ENCODE measurements at places on chromosomes 1 and 21.

- no peak for DNase-seq
Measured at GRCh38 chr1:226318471-226318870, 9.5 kb upstream of the LIN9 start.

GRCh38 chr1:101346419-101346818 is 109.6 kb downstream of the S1PR1 start:
- no peak for DNase-seq

GRCh38 chr1:117644696-117645311 is 39.0 kb downstream of the TENT5C start:
- DNase-seq = no peak

GRCh38 chr1:56360021-56360420 is 219.3 kb downstream of the PLPP3 start:
- DNase-seq = no peak

Measured in stimulated activated CD8-positive, alpha-beta memory T cell treated with anti-CD3 and anti-CD28 coated beads, Interleukin-15, amount 100 ng/mL, for 1 hour (primary cell).